Pons (tissue), 1 donor: ENCODE measurements at places on chromosomes 11 and 22.

GRCh38 chr11:28393348-28393747, 285.2 kb downstream of the METTL15 start:
- DNase-seq = no peak

- no peak for DNase-seq
Observed at GRCh38 chr22:35384975-35385588, 4.2 kb downstream of the HMOX1 start.

DNA sequence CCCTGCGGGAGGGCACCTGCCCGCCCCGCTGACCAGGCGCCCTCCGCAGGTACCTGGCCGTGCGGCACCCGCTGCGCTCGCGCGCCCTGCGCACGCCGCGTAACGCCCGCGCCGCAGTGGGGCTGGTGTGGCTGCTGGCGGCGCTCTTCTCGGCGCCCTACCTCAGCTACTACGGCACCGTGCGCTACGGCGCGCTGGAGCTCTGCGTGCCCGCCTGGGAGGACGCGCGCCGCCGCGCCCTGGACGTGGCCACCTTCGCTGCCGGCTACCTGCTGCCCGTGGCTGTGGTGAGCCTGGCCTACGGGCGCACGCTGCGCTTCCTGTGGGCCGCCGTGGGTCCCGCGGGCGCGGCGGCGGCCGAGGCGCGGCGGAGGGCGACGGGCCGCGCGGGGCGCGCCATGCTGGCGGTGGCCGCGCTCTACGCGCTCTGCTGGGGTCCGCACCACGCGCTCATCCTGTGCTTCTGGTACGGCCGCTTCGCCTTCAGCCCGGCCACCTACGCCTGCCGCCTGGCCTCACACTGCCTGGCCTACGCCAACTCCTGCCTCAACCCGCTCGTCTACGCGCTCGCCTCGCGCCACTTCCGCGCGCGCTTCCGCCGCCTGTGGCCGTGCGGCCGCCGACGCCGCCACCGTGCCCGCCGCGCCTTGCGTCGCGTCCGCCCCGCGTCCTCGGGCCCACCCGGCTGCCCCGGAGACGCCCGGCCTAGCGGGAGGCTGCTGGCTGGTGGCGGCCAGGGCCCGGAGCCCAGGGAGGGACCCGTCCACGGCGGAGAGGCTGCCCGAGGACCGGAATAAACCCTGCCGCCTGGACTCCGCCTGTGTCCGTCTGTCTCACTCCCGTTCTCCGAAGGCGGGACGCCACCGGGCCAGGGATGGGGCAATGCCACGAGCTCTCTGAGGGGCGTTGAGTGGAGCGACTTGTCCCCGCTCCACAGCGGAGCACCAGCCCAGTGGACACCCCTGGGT, 1.8 kb downstream of the GALR3 start:
- no peak for DNase-seq

GRCh38 chr11:116727990-116728389, 44.8 kb downstream of the BUD13 start:
- DNase-seq = no peak

DNA sequence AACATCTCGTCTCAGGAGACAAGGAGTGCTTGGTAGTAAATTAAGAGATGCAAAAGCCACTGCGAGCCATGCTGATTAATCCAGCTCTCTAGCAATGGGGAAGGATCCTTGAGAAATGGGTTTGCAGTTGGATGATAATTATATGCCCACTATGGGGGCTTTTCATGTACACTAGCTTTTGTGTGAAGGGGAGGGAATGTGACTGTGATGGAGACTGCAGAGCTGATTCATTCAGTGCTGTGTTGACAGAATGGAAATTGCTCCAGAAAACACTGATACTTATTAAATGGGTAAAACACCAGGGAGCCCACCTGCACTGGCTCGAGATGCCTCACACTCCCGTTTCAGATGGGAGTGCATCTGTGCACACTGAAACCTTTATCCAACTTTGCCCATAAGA, 37.0 kb upstream of the KIRREL3 start:
- no peak for DNase-seq

- no peak for DNase-seq
Observed at GRCh38 chr22:42357221-42357620, 75.0 kb downstream of the NFAM1 start.

DNA sequence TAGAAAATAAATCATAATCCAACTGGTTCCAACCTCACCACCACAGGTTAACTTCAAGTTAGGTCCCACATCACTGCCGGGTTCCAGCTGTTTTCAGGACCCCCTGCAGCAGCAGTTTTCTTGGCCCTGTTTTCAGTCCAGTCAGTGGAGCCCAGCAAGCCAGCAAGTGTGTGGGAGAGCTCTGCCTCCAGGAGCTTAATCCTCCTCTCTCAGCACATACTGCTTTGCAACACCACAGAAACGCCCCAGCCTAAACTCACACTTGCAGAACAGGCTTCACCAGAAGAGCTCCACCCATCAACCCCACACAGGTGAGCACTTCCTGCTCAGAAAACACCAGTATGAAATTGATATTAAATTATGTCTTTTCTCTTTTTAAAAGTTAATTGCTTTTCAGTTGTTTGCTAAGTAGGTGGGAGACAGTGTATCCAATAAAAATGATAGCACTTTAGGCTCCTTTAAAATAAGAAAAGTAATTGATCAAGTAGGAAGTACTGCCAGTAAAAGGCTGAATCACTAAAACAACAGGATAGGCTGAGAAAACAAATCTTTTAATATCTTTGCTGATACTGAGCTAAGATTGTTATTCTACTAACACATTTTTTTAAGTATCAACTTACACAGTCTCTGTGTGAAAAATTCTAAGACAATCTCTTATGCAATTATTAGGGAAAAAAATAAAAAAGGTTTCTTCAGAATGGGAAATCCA, 81.5 kb upstream of the TP53AIP1 start:
- DNase-seq = no peak

GRCh38 chr22:37199760-37200108, 11.7 kb upstream of the C1QTNF6 start:
- DNase-seq = no peak

- DNase-seq = no peak
Observed at GRCh38 chr11:11230087-11230486, 123.0 kb downstream of the CSNK2A3 start.

DNA sequence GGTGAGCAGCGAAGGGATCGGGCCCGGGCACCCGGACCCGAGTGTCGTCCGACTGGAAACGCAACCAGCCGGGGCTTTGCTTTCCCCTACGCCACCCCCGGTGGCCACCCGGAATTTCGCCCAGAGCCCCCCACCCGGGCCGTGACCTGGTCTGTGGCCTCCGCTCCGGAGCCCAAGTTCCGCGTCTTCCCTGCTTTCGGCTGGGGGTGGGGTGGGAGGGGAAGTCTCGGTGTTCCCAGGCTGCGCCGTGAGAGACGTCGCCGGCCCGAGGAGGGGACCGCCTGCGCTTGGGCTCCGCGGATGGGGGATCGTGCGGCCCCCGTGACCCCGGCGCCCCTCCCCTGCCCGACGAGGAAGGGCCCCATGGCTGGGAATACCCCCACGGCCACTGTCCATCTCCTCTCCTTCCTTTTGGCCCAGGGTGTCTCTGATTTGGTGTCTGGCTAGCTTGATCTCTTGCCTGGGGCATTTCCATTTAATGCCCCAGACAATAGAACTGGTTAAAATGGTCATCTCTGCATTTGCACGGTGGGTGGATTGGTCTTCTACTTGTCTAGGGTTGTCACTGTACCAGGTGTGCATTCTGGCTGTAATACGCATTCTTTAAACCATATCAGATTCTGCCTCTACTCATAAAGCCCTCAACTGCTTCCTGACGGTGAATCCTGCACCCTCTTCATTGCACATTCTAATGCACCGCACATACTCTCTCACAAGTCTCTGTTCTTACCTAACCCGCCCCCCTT, 789 bp downstream of the SIK2 start:
- no peak for DNase-seq

- DNase-seq = no peak
Observed at GRCh38 chr22:34299496-34299895, 379.2 kb upstream of the LARGE1 start.

DNA sequence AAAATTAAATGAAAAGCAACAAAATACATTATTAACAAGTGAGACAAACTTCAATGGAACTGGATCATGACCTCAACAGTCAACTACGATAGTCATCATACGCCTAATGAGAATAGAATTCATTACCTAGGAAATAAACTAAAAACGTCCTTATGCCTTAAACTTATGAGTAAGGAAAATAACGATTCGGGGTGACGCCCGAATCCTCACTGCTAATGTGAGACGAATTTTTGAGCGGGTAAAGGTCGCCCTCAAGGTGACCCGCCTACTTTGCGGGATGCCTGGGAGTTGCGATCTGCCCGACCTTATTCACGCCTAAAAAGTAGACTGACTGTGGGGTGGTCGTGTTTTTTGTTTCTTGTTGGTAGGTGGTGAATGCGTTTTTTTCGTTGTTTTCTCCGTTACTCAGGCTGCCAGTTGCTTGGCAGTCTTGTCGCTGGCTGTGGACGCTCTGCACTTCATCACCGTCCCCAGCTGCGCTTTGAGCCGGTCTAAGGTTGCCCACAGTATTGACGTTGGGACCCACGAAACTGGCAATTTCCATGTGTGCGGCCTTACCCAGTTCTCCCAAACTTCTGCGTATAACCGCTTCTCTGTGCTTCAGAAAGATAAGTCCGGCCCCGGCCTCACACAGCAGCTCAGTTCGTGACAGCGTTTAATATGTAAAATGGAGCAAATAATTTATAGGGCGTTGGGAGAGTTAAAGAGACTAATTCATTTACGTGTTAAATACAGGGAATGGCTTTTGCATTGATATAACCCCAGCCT, 593 bp upstream of the POLDIP3 start:
- DNase-seq = peak; percentile 95

DNA sequence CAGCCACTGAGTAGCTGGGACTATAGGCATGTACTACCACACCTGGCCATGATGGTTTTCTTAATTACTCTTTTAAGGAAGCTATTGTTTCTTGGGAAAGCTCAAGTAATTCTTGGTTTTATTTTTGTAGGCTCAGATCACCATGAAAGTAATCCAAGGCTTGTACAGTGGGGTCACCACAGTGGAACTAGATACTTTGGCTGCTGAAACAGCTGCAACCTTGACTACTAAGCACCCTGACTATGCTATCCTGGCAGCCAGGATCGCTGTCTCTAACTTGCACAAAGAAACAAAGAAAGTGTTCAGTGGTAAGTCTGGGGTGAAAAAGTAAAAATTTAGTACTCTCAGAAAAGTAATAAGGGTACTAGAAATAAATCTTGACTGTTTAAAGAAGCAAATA, 11.3 kb downstream of the RRM1 start:
- no peak for DNase-seq

DNA sequence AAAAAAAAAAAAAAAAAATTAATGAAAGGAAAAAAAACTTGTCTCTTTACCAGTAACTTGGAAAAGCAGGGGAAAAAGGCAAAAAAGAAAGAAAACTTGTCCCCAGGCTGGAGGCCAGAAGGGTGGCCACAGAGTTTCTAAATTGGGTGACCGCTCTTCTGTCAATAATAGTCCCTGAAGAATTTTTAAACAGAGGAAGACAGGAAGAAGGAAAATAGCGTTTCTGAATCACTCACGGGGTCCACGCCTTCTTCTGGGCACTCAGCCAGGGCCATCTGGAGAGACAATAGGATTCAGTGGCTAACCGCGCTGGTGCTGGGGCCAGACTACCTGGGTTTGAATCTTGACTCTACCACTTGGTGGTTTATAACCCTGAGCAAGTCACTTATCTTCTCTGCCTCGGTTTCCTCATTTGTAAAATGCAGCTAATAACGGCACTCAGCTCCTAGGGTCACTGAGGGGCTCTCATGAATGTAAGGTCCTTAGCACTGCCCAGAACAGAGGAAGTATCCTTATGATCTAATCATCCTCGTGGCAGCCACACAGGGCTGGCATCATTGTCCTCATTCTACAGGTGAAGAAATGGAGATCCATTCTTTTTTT, 7.0 kb downstream of the C11orf86 start:
- DNase-seq = peak; percentile 56

DNA sequence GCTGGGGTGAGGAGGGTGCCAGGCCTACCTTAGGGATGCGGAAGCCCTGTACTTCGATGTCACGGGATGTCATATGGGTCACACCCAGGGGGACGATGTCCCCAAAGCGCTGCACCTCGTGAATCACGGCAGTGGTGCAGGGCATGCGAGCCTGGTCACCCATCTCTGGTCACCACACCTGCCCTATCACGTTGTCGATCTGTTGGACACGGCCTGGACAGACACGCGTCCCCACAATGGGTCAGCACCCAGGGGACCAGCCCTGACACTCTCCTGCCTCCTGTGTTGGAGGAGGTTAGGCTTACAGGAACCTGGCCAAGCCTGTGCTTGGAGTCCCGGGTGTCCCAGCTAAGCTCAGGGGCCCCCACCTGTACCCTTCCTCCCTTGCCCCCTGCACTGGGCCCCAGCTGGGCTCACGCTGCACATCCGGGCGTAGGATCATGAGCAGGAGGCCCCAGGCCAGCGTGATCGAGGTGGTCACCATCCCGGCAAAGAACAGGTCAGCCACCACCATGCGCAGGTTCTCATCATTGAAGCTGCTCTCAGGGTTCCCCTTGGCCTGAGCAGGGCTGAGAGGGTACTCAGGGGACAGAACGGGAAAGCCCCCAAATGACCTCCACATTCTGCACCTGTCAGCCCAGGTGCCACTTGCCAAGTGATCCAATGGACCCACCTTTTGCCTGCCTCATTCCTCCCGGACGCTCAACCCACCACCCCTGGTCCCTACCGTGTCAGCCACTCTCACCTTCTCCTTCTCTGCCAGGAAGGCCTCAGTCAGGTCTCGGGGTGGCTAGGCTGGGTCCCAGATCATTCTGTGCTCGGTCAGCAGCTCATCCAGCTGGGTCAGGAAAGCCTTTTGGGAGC, 20.3 kb upstream of the CYP2D6 start:
- DNase-seq = no peak

DNA sequence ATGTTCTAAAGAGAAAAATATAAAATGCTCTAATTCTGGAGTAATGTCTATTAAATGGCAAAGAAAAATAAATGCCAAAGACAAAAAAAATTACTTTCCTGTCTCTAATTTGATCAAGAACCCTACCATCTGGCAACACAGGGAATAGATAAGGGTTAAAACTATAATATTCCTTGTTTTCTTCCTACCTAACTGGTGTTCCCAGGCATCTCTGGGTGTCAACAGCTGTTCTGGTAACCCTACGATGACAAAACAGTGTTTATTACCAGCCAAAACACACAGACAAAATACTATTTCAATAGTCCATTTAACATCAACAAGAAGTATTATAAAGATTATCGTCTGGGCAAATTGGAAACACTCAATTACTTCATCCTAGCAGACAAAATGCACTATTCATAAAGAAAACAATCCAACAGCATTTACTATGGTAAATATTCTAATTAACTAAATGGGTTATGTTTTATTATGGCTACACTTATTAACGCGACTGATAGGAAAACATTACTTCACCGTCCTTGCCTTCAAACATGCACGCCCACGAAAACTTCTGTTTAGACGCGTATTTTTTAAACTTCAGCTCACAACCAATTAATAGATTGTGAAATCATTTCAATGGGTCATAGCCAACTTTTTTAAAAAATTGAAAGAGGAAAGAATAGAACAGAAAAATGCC, 50.6 kb downstream of the LGR4 start:
- DNase-seq = no peak

DNA sequence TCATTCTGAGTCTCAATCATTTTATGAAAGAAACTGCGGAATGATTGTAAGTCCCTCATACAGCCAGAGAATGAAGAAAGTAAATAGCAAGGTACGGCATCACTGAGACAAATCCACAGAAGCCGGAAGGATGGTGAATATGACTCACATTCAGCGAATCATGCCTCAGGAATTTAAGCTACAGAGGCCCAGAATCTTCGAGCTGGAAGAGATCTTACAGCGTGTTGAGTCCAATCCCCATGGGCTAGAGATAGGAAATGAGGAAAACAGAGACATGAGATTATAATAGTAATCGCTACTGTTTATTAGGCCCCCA, 173.2 kb downstream of the KIF18A start:
- DNase-seq = no peak
